Nasal cavity respiratory epithelium epithelial cell of viscerocranial mucosa (primary cell): ENCODE measurements at places on chromosomes 12 and 14. TPM values are rescaled to one million over a fixed set of nuclear protein-coding genes. Genes with fewer than 3 reads are reported as not detected.

The LUM gene
- under 0.01 TPM in 1 of 2 replicates, not detected in the other for total RNA-seq

The OR6C2 gene
- not detected in 2 replicates for total RNA-seq

The RBP5 gene
- not detected in 2 replicates for total RNA-seq

The SP1 gene
- 41.0 and 50.3 TPM in 2 replicates for total RNA-seq

The CLEC2A gene
- not detected in 2 replicates for total RNA-seq

The ST8SIA1 gene
- 0.34 and 0.64 TPM in 2 replicates for total RNA-seq

The TMEM120B gene
- 7.9 and 13.6 TPM in 2 replicates for total RNA-seq

The SCYL2 gene
- 56.2 and 58.8 TPM in 2 replicates for total RNA-seq
